ENCODE measurements at places on chromosomes 5 and 9. TPM values are rescaled to one million over a fixed set of nuclear protein-coding genes. Genes with fewer than 3 reads are reported as not detected.

TERT gene
- polyA plus RNA-seq = not detected

ZDHHC11 gene
- polyA plus RNA-seq = 11.5 TPM

OTP gene
- not detected for polyA plus RNA-seq

GRCh38 chr9:96688187-96688586 lies 33.1 kb upstream of the PRXL2C start:
- peak; percentile 11 for DNase-seq

GTF3C5 gene
- 49.5 TPM for polyA plus RNA-seq

GRCh38 chr5:88092358-88092757 lies 176.3 kb downstream of the TMEM161B start:
- DNase-seq = no peak

DNA sequence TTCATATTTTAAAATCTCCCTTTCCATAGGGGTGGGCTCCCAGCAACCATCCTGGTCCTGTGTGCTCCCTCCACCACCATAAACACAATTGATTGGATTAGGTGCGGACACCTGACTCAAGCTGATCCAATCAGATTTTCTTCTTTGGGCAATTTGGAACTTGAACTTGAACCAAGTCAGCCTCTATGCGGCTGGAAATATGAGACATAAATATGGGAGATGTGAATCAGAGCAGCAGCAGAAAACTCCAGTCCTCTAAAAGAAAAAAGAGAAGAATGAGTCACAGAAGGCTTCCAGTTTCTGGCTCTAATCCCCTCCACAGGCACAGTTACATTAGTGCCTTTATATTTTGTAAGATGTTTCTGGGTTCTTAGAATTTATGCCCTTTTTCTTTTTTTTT lies 306.6 kb downstream of the MLLT3 start:
- DNase-seq = peak; percentile 50

INSL4 gene
- not detected for polyA plus RNA-seq
